ENCODE measurements at places on chromosomes 5 and 9.

GRCh38 chr9:129139233-129139992, 28.2 kb downstream of the PTPA start:
- peak; percentile 81 for DNase-seq

GRCh38 chr5:108168915-108169314, 213.0 kb downstream of the FBXL17 start:
- DNase-seq, result no peak

DNA sequence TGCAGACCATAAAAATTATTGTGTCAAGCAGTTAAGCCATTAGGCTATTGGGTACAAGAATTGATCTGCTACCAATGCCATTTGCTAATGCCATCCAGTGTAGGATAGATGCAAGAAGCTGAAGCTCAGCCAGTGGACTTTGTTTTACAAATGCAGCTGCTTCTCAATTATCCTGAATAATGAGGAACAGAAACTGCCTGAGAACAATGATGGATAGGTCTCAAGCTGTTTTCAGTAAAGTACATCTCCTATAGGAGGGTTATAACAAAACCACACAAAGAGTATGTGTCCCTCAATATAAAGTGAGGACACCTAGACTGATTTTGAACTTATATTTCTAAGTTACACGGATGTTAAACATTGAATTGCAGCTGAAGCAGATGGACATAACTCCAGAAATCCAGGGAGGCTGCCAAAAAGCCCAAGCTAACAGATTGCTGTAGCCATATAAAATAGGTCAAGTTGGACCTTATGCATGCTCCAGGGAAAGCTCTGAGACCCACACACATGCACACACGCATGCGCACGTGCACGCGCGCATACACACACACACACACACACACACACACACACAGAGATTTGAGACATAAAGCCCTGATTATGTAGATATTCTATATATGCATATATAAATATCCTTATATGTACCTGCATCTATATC, 482.7 kb upstream of the CD180 start:
- no peak for DNase-seq

DNA sequence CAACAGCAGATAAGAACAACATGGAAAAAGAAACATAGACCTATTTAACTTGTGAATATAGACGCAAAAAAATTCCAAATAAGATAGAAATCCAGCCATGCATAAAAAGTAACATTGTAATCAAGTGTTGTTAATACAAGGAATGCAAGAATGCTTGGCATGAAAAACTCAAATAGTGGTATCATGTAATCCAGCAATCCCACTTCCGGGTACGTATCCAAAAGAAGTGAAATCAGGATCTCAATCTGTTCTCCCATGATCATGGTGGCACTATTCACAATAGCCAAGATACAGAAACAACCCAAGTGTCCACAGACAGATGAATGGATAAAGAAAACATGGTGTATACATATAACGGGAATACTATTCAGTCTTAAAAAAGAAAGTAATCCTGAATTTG, 437.4 kb downstream of the ARHGEF28 start:
- no peak for DNase-seq

DNA sequence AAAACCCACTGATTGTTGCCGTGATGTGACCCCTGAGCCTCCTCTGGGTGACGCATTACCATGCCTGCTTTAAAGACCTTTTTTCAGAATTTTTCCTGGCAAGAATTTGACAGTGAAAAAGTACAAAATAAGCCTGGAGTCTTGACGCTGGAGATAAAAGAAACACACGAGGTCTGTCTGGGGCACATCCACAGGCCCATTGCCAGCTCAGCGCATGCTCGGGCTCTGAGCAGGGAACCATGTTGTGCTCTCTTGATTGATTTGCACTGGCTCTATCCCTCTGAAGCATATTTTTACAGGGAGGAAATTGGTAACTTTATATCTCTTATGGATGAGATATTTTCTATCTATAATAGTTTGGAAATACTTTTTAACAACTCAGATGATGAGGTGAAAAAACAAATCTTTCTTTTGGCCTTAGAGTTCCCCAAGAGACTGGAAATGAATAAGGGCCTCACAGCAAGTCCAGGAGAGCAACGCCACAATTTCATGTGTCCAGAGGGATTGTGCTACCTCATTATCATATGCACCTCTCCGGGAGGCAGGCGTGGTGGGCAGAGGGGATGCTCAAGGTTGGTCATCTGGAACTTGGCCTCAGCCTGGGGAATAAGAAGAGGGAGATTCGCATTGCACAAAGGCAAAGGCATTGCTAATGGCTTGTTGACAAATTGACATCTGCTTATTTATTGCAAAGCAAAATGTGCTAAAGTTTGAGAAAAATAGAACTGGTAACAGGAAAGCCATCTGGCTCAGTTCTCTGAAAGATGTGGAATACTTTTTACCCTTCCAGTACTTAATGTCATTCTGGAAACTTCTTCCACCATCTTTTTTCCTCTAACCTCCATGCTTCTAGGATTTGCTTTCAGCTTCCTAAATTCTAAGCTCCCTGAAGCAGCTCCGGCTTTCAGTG, 183.8 kb downstream of the PJA2 start:
- DNase-seq, result no peak

- DNase-seq, result no peak
Observed at GRCh38 chr5:130601-131131, 38.7 kb downstream of the PLEKHG4B start.

DNA sequence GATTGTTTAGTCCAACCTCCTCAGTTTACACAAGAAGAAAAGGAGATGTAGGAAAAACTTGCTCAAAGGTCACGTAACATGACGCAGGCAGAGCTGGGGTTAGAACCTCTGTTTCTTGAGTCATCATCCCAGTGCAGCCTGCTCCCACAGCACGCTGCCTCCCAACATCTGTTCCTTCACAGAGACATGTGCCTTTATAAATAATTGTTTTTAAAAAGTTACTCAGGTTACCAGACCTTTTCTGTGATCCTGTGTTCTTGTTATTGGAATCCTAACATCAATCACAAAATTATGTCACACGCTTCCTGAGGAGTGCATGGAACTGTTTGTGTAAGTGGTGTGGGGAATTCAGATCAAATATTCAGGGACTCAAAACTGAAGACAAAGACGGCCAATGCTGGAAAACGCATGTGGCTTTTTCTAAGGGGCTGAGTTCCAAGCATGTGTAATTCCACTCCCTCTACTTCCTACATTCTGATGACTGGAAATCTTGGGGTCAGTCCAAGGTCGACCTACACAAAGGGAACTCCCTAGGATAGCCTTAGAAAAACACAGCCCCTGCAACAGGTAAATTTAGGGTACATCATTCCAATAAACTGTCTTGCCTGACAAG, 184.3 kb downstream of the TSSK1B start:
- no peak for DNase-seq

- DNase-seq, result no peak
Observed at GRCh38 chr9:111483439-111483857, 735 bp downstream of the ECPAS start.

DNA sequence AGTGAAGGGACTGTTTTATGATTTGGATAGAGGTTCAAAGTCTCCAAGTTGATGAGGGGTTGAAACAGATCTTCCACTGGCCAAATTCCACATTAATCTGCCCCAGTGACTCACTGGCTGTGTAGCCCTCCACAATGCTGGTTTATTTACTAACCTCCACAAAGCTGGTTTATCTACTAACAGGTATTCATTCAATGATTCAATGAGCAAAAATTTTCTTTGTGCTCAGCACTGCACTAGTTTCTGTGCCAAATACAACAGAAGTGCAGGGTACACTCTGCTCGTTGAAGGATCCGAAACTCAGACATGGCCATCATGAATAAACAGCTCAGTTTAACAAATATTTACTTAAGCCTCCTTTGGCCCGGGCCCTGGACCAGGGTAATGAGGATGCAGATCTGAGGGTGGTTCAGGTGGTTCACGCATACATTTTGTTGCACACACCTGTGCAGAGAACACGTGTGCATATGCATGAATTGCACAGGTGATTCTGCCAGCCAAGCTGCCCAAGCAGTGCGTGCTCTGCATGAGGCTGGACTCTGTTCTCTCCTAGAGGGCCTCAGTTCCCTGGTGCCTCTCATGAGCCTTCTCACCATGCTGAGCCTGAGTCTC, 71.0 kb downstream of the SH3PXD2B start:
- DNase-seq, result no peak

- DNase-seq, result no peak
Observed at GRCh38 chr5:52564587-52564986, 223.1 kb upstream of the ITGA1 start.

- DNase-seq, result no peak
Observed at GRCh38 chr5:8961219-8961618, 584.7 kb downstream of the SEMA5A start.

DNA sequence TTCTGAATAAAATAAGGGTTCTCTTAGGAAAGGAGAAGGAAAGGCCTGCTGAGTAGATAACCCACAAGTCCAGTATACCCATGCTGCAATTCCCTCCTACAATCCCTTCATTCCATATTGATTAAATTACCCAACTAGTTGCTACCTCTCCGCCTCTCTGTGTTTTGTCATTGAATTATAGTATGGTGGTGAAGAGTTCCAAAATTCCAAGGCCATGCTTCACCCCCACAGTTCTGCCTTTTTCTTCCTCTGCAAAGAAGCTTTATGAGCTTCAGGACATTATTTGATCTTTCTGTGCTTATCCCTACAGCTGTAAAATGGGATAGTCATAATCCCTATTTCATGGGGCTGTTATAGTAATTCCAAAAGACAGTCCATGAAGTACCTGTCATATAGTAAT, 215.6 kb downstream of the ACTL7B start:
- no peak for DNase-seq

DNA sequence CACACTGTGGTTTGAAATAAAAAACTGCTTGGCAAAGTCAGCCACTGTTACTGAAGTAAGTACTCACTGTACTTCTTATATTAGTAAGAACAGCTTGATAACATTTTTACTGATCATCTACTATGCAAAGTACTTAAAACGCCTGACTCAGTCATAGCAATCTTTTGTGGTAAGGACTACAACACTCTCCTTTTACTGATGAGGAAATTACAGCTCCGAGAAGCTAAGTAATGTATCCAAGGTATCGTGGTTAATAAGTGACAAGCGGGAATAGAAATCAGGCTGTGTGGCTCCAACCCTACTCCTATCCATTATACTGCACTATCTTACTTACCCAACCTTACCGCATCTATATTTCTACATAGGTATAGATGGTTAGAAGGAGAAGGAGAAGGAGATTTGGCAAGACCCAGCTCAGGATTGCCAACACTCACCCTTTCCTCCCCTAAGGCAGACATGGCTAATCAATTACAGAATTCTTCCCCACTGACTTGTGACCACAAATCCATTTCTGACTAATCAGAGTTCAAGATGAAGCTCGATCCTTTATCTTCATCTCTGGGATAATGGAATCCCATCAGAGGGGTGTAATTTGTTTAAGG, 281.4 kb downstream of the SPOCK1 start:
- no peak for DNase-seq

- no peak for DNase-seq
Observed at GRCh38 chr9:19160085-19160484, 32.8 kb upstream of the PLIN2 start.

DNA sequence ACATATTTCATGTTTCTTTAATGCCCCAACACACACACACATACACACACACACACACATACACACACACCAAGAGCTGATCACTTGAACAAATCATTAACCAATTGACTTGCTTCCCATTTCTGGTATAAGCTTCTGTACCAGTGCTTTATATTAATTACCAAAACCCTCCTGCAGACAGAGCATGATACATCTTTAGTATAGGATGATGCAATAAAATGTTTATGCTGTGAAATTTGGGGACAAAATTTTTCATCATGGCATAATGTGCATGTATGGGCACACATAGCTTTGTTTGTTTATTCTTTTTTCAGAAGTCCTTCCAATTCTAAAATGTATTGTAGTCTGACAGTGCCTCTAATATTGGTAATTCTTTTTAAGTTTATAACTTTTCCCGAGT, 34.5 kb downstream of the SLC1A3 start:
- DNase-seq, result no peak

GRCh38 chr9:7320139-7320538, 479.4 kb downstream of the DMAC1 start:
- no peak for DNase-seq

GRCh38 chr5:1874771-1875220, 7.9 kb downstream of the IRX4 start:
- no peak for DNase-seq

DNA sequence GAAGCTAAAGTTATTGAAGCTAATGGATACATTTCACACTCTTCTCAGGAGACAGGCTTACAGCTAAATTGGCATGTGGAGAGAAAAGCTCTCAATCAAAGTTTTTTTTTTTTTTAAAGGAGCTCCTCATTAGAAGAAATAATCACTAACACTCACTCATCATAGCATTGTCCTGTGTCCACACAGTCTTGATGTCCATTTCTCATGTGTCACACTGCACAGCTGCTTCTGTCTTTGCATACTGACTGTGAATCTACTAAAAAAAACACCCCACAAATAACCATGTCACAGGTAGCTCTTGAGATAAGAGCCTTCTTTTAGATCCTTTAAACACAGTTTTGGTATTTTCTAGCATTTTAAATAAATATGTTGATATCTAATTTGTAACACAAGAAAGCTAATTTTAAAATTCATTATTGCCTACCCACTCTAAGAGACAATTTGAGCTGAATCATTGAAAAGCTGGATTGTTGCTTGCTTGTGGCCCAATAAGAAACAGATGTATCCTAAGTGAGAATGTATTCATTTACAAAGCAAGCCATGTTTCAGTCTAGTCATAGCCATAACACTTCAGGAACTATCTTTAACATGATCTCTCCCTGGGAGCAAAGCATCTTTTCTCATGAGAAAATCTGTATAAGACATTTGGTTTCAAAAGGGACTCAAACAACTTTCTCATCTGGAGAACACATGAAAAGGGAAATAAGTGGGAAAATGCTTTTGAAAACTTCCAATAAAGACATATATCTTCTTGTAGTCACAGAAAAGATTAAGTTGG, 48.1 kb upstream of the PCSK1 start:
- DNase-seq, result no peak

- DNase-seq, result no peak
Observed at GRCh38 chr9:71514344-71514975, 253.9 kb downstream of the CEMIP2 start.

GRCh38 chr5:76710991-76711390, 4.9 kb upstream of the F2R start:
- no peak for DNase-seq

DNA sequence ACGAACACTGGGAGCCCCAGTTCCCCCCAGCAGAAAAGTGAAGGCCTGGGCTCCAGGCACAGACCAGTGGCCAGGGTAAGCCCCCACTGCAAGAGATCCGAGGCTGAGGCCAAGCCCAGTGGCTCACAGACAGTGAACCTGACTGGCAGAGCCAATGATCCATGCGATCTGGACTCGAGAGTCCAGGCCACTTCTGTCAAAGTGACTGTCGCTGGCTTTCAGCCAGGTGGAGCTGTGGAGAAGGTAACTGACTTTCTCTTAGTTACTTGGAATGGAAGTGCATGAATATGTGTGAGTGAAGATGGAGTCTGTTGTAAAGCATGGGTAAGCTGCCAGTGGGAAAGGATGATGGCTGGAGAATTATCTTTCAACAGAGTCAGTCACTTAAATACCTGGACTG, 99.7 kb downstream of the GOLPH3 start:
- no peak for DNase-seq

GRCh38 chr5:35454011-35454525, 163.6 kb upstream of the SPEF2 start:
- DNase-seq, result no peak
